Vagina (tissue), 2 donors: ENCODE measurements at places on chromosomes 3 and 15. TPM values are rescaled to one million over a fixed set of nuclear protein-coding genes. Genes with fewer than 3 reads are reported as not detected.

The CD96 gene
- 13.5 TPM for total RNA-seq

The FRMD5 gene
- total RNA-seq, result 0.49 TPM

The SLC6A6 gene
- 30.7 TPM for total RNA-seq

The COPG1 gene
- total RNA-seq, result 76.4 TPM

The HEG1 gene
- total RNA-seq, result 47.1 TPM

The GOLGA8O gene
- not detected for total RNA-seq

The PRR20G gene
- not detected for total RNA-seq

The HEXA gene
- total RNA-seq, result 82.5 TPM

The SPATA12 gene
- not detected for total RNA-seq
